ENCODE measurements at places on chromosomes 3 and 15.

- no peak for DNase-seq
Measured at GRCh38 chr3:124846189-124846588, 41.0 kb downstream of the ITGB5 start.

DNA sequence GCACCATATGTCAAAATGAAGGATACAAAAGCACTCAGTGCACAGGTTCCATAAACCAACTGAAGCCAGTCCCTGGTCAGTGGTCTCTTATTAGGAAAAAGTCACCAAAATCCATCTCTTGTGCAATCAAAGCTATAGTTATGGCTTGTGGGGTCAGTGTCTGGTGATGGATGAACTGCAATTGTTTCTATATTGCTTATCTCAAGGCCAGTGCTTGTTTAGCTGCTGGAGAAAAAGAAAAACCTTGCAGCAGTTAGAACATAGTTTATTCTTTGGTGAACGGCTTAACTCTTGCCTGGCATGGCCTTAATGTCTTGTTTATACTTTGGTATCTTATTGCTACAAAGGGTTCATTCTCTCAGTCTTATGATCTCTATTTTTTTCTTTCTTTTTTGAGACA is 2.9 kb upstream of the UQCRC1 start:
- no peak for DNase-seq

DNA sequence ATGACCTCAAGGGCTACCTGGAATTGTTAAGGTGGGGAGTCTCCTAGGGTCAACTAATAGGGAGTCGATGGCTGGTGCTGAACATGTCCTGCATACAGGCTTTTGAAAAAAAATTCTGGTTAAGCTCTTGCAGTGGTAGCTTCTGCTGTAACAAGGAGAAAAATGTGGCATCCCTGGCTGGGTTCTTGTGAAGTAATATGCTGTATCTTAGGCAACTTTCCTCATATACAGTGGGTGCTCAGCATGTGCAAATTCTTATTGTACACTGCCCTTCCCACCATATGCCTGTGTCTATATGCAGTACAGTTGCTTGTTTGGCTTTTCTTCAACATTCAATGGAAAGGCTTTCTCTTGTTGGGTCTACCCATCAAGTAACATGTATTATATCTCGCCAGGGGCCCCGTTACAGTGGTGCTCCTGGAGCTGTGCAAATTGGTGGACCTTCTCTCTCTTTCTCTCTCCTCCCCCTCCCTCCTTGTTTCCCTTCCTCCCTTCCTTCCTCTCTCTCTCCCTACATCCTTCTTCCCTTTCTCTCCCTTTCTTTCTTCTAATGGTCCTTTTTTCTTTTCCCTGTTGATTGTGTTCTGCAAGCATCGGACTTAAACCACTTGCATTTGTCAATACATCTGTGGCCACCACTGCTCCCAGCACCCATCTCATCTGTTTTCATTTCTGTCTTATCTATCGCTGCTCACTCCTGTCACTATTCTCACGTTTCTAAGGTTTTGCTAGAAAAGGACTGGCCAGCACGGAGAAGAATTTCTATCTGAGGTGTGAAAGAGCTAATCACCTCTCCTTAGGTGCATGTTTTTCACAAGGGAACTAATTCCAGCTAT is 35.2 kb downstream of the TGFBR2 start:
- no peak for DNase-seq

GRCh38 chr3:51591231-51591630 is 52.7 kb downstream of the RAD54L2 start:
- no peak for DNase-seq

DNA sequence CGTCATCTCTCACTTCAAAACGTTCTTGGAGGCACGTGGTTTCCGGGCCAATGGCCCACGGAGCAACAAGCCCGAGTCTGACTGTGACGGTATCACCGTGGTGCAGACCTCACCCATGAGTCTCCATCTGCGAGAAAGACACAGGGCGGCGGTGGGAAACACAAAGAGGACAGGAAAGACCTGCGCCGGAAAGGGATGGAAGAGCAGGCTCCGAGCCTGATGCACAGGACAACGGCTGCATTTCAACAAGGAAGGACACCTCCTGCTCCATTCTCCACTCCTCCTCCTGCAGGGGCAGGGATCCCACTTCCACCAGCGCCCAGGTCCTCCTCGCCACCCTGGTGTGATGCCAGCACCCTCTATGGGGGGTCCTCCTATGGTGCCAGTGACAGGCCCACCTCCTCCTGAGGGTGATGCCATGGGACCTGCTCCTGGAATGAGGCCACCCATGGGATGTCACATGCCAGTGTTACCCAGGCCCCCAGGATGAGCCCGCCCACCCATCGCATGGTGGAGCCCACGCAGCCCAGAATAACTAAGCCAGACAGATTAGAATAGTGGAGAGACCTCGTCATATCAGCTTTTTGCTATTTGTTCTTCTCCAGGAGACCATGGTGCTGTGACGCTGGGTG is 73.0 kb upstream of the PCSK6 start:
- DNase-seq = no peak

DNA sequence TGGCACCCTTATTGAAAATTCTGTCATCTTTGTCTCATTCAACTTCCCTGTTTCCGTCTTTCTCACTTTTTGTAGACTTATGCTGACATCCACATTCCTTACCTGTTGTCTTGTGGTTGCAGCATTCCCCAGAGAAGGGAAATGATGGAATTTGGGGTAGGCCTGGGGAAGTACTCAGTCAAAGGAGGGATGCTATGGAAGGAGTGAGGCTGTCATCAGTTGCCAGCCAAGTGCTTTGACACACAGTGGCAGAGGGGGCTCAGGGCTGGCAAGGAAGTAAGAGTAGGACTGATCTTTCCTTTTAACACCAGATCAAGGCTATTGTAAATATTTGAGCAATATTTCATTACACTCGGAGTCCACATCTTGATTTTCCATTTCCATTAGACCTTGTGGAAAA is 64.4 kb downstream of the RPLP1 start:
- DNase-seq = no peak

GRCh38 chr3:104149154-104149553 is 1217.6 kb upstream of the ALCAM start:
- no peak for DNase-seq

- no peak for DNase-seq
Measured at GRCh38 chr15:68279779-68280753, 2.5 kb downstream of the FEM1B start.

GRCh38 chr3:112397556-112397955 is 64.6 kb downstream of the CD200 start:
- DNase-seq = no peak

- no peak for DNase-seq
Measured at GRCh38 chr15:62125773-62126172, 39.3 kb downstream of the C2CD4B start.

DNA sequence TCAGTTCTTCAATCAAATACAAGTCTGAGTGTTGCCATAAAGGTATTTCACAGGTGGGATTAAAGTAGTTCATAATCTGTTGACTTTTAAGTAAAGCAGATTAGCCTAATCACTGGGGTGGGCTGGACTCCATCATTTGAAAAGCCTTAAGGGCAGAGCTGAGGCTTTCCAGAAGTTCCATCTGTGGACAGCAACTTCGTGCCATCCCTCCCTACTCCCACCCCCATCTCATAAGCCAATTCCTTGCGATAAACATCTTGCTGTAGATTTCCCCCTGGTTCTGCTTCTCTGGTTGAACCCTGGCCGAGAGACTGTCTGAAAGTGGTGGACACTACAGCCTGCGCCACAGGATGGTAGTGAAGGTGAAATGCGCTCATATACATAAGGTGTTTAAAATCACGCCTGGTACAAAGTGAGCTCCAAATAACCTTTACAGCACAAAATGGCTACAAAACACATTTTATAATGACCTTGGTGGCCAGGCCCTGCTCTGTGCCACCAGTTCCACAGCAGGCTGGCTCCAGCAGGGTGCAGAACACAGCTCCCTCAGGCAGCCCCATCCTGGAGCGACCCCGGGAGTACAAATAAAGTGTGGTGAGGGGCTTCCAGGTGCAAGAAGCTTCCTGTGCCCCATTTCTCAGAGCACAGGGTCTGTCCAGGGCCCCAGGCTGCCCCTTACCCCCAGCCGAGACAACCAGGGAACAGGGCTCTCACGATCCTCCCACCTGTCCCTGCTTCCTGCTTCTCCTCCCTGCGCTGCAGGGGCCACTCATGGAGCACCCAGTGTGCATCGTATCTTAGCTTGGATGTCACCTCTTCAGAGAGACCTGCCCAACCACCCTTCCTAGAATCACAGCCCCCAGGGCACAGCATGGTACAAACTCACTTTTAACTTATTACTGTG is 25.8 kb upstream of the GATA2 start:
- no peak for DNase-seq

DNA sequence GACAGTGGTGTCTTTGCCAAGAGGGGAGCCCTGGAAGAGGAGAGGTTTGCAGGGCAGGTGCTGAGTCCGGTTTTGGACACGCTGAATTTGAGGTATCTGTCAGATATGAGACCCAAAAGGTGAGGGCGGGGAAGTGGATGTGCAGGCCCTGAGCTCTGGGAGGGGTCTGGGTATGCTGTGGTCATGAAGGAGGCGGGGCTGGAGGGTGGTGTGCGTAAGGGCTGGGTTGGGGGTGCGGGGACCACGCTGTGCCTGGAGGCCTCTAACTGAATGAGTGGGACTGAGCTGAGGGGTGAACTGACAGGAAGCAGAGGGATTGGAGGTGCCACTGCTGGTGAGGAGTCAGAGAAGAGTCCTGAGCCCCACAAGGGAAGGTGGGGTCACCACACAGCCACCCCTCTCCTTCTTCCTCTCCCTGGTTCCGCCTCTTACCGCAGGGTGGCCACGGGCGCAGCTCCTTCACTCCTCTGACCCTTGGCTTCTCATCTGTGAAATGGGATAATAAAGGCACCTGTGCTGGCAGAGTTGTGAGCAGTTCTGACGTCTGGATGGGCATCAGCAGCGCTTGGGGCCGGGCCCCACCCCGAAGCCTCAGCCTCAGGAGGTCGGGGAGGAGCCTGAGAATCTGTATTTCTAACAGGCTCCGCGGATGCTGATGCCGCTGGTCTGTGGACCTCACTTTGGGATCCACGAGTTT is 28.8 kb downstream of the PSTPIP1 start:
- DNase-seq = no peak

DNA sequence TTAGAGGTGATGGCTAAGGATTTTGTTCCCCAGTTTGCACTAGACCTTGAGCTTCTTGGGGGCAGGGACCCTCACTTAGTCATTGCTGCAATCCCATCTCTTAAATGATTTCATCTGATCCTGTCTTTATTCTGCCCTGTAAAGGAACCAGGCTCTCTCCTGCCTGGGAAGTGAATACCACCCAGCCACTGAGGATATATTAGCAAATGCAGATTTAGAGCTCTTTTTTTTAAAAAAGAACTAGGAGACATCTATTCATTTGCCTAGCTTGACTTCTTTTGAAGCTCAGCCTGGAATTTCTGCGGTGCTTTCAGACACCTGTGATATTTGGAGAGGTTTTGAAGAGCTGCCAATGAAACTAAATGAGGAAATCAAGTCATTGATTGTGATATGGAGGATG is 41.8 kb downstream of the CA12 start:
- DNase-seq = no peak

DNA sequence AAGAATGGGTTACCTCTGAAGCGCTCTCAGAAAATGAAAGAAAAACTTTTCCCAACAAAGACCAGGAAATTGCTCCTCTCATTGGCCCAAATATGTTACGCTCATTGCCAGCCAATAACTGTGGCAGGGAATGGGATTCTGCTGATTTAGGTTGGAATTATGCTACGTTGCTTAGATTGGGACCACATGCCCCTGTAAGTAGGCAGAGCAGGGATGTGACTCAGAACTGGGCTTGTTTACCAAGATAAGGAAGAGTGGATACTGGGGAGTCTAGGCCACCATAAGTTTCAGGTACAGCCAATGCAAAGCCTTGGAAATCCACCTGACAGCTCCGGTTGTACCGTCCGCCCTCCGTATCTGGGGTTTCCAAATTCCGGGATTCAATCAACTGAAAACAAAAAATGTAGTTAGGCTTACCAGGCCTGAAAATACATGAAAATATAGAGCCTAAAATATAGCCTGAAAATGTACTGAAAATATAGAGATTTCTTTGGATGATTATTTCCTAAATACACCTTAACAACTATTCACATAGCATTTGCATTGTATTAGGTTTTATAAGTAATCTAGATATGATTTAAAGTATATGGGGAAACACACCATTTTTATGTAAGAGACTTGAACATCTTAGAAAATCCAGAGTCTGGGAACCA is 1.5 kb upstream of the TCF12 start:
- no peak for DNase-seq

GRCh38 chr3:185878920-185879319 is 54.1 kb upstream of the IGF2BP2 start:
- DNase-seq = no peak

DNA sequence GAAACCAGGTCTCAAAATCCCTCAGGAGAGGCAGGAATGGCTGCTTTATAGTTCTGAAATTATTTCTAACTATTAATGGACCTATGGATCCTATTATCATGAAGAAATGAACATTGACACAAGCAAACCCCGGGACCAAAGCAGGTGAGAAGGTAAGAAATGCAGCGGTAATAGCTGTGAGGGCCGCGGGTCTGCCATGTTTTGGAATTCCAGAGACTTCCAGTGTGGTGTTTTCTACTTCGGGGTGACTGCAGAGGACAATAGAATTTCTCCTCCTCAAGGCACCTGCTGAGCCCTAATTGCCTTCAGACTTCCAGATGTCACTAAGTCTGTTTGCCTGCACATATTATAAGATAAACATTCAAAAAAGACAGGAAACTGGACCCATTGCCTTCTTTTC is 437.4 kb downstream of the GABRG3 start:
- no peak for DNase-seq

DNA sequence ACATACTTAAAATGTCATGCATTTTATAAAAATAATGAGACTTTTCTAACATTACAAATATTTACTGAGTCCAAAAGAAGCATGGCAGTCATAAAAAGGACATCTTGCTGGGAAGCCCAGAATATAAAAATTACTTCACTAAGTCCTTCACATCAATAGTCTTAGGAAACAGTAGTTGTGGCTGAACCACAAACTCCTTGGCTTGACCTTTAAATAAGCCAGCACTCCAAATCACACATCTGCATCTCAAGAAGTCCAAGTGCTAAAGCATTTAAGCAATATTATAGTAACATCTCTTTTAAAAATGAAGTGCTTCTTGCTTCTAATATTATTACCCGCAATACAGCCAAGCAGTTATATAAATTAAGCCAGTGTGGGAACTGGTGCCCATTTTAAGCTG is 8.8 kb downstream of the CCNL1 start:
- DNase-seq = no peak

DNA sequence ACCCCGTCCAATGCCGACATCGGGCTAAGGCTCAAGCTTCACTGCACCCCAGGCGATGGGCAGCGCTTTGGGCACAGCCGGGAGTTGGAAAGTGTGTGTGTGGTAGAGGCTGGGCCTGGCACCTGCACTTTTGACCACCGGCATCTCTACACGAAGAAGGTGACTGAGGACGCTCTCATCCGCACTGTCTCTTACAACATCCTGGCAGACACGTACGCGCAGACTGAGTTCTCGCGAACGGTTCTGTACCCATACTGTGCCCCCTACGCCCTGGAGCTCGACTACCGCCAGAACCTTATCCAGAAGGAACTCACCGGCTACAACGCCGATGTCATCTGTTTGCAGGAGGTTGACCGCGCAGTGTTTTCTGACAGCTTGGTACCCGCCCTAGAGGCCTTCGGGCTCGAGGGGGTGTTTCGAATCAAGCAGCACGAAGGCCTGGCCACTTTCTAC is 1.0 kb downstream of the PDE12 start:
- no peak for DNase-seq

- DNase-seq = no peak
Measured at GRCh38 chr3:46852334-46852720, 10.9 kb downstream of the MYL3 start.
